NCI-H748 treated with DMSO at 0.1 percent for 48 hours (cell line): ENCODE measurements at places on chromosomes 1 and 21.
A peak's percentile ranks its signal among the peaks of the same experiment; 100 is the strongest.

GRCh38 chr1:157326173-157326859, 188.1 kb upstream of the ETV3 start:
- DNase-seq = no peak

DNA sequence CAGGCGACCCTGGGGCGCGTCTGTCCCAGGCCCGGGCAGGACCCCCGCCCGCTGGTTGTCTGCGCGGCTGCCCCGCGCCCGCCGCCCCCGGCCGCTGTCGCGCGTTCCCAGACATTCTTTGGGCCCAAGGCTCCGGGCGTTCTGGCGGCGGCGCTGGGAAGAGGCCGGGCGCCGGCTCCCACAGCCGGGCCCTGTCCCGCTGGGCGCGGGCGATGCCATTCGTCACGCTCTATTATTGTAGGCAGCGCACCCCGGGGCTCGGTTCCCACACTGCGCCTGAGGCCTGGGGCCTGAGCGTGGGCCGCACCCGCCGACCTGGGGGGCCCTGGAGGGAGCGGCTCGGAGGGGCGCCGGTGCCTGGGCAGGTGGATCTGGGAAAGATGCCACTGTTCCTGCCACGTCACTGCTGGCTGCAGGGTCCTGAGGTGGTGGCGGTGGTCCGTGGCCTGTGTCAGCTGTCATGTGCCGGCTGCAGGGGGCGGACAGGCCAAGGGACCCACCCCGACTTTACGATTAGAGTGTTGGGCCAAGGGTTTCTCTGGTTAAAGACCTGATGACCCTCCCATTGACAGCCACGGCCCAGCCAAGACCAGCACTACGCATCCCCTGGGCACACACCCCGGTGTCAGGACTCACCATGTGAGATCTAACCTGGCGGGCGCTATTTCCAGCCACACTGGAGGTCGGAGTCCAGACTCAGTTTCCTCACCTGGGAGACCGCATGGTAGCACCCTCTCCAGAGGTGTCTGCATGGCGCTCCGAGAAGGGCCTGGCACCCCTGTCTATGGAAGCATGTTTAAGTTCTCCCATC, 55.1 kb upstream of the ADARB1 start:
- DNase-seq = no peak

DNA sequence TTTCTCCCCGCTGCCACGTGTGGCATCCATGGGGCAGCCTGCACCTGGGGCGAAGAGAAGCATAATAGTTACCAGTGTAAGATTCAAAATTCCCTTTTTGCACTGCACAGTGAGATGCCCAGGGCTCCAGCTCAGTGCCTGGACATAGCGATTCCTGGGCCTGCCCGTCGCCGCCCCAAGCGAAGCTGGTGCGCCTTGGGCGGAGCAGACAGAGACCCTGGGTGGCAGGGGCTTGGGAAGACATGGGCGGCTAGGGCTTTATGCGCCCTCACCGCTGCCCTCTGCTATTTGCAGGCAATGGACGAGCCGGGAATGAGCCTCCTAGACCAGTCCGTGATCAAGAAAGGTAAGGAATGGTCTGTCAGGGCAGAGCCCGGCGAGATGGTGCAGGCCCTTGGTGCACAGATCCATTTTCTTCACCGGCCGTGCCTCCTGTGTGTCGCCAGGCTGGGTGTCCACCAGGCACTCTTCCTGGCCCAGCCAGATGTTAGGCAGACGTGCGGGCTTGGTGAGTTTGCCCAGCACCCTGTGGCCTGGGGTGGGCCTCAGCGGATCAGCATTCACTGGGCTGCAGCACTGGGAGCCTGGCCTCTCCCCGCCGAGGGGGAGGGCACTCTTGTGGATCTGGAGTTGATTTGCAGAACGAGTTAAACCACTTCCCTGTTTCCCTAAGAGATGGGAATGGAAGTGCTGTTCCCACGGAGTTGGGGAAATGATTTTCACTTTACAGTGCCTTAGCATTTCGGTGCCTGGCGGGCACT, 1.7 kb downstream of the TFAP2E start:
- no peak for DNase-seq

GRCh38 chr1:175363031-175363430, 170.5 kb upstream of the KIAA0040 start:
- DNase-seq = no peak

- no peak for DNase-seq
Measured at GRCh38 chr1:43451701-43452532, 1.8 kb downstream of the HYI start.

- no peak for DNase-seq
Measured at GRCh38 chr1:22850681-22851080, 122.0 kb downstream of the LACTBL1 start.

GRCh38 chr1:223319905-223320580, 43.9 kb downstream of the SUSD4 start:
- peak; percentile 6 for DNase-seq

DNA sequence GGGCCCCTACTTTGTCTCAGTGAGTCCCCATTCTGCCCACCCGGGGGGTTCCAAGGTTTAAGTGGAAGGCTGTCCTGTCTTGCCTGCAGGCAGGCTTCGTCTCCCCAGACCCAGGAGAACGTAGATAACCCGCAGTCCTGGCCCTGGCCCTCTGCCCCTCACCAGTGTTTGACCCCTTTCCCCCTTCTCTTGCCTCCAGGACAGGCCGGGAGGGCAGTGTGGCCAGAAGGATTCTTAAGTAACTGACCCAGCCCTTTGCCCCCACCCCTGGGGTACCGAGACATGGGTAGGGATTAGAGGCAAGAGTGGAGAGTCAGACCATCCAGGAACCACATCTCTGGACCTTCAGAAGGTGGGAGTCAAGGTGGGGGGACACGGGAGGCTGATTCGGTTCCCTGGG, 8.8 kb downstream of the TMEM222 start:
- no peak for DNase-seq

- no peak for DNase-seq
Measured at GRCh38 chr1:17188889-17189631, 15.9 kb upstream of the PADI1 start.

GRCh38 chr1:27601771-27602461, 2.0 kb downstream of the AHDC1 start:
- DNase-seq = no peak

- no peak for DNase-seq
Measured at GRCh38 chr1:229035748-229036082, 235.2 kb upstream of the RAB4A start.

- no peak for DNase-seq
Measured at GRCh38 chr1:84726593-84727499, 36.6 kb upstream of the SSX2IP start.

DNA sequence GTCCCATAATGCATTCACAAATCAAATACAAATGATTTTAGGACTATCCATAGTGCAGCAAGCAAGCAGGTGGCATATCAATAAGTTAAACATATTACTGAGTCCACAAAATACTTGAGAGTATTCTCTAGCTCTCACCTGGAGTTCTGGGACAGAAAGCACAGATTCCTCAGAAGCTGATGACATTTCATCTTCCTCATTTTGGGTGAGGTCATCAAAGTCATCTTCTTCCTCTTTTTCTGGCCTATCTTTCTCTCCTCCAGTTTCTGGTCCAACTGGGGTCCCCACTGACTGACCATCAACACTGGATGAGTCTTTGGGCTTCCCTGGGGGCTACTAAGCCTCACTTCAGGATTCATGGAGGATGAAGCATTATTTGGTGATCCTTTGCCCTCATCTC, 38.9 kb downstream of the YY1AP1 start:
- no peak for DNase-seq

- no peak for DNase-seq
Measured at GRCh38 chr1:226631229-226632000, 82.9 kb downstream of the STUM start.

DNA sequence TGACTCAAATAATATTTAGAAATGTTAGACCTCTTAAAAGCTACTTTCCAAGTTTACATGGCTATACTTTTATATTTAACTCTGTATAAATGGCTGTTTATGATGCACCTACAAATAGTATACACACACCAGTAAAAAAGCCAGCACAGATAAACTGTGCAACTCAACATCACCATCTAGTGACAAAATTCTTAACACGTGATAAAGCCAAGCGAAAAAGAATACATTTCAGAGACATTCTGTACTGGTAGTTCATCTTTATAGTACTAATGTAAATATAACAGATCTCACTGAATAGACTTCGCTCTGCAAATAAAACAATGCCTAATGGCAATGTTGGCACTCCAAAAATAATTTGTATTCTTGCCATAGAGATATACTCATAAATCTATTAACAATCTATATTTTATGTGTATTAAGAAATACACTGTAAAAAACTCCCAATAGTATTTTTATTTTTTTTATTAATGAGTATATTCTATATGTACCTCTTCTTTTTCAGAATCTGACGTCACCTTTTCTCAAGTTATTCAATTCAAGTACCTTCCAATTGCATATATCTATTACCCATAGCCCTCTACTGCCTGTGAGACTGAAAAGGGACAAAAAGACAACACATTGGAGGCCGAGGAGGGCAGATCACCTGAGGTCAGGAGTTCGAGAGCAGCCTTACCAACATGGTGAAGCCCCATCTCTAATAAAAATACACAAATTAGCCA, 100.2 kb downstream of the DPYD start:
- DNase-seq = peak; percentile 7
